ENCODE measurements at places on chromosomes 7 and 10. TPM values are rescaled to one million over a fixed set of nuclear protein-coding genes. Genes with fewer than 3 reads are reported as not detected.

DNA sequence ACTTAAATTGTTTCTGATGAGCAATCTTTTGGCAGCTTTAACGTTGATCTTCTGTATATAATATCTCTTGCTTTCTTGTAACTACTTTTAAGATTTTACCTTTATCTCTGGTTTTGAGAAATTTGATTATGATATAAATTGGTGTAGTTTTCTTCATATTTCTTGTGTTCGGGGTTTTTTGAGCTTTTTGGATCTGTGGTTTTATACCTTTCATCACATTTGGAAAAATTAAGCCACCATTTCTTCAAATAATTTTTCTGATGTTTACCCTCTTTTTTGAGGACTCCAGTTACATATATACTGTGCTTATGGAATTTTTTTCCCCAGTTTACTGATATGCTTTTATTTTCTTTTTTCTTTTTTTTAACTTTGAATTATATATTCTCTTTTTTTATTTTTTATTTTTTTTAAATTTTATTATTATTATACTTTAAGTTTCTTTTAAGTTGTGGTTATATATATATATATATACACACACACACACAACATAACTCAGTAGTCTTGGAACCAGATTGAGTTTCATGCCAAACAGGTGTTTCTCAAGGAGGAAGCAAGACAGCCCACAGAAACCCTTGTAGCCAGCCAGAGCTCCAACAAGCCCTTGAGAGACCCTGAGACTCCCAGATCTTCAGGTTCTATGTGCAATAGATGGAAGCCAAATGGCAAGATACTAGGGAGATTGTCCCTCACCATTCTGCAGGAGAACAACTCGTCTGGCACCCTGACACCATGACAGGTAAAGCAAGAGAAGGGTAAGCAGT lies 27.5 kb upstream of the NME8 start:
- no peak for DNase-seq

The IGF2BP3 gene
- total RNA-seq, result 3.3 TPM

- no peak for DNase-seq
Observed at GRCh38 chr7:85875398-85875797, 688.5 kb upstream of the SEMA3D start.

- no peak for DNase-seq
Observed at GRCh38 chr7:30403477-30403876, 75.1 kb downstream of the NOD1 start.

The GIMAP8 gene
- total RNA-seq, result 42.3 TPM

DNA sequence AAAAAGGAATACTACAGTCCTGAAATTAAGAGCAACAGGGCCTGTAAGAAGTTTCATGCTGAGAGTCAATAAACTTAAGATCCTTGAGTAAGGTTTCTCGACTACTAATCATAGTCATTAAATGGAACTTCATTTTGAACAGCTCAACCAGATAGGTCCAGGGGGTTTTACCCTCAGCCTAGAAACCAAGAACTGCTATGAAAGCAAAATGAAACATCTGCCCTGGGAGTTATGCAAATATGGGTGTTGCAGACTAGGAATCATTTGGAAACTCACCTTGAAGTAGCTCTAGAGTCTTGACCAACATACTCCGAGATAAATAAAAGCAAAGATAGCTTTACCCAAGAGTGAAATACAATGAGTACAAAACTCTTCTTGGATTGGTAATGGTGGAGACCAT lies 128.0 kb downstream of the HGF start:
- DNase-seq, result no peak
